ENCODE measurements at places on chromosomes 7 and 10.

- DNase-seq: no peak
Measured at GRCh38 chr10:32650246-32650655, 204.3 kb downstream of the CCDC7 start.

DNA sequence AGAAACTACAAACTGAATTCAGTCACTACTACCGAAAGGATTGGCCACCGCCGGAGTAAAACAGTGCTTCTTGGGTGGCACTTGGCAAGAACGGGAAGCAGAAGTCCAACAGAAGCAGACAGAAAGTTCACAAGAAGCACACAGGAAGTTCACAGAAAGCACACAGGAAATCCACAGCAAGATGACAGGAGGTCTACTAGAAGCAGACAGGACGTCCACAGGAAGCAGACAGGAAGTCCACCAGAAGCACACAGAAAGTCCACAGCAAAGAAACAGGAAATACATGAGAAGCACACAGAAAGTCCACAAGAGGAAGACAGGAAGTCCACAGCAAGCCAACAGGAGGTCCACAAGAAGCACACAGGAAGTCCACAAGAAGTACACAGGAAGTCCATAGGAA, 399.2 kb upstream of the AUTS2 start:
- DNase-seq: no peak

- DNase-seq: no peak
Measured at GRCh38 chr7:121954803-121955202, 81.8 kb downstream of the PTPRZ1 start.

DNA sequence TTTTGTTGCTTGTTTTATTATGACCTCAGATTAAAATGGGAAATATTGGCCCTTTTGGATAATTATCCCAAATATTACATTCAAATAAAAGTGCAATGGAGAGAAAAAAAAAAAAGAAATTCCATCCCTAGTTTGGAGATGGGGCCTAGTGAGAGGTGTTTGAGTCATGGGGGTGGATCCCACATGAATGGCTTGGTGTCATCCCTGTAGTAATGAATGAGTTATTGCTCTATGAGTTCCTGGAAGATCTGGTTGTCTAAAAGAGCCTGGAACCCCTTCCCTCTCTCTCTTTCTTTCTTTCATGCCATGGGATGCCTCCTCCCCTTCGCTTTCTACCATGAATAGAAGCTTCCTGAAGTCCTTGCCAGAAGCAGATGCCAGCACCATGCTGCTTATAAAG, 44.3 kb downstream of the MSRB2 start:
- no peak for DNase-seq

GRCh38 chr10:86281396-86281795, 85.2 kb downstream of the GRID1 start:
- no peak for DNase-seq

DNA sequence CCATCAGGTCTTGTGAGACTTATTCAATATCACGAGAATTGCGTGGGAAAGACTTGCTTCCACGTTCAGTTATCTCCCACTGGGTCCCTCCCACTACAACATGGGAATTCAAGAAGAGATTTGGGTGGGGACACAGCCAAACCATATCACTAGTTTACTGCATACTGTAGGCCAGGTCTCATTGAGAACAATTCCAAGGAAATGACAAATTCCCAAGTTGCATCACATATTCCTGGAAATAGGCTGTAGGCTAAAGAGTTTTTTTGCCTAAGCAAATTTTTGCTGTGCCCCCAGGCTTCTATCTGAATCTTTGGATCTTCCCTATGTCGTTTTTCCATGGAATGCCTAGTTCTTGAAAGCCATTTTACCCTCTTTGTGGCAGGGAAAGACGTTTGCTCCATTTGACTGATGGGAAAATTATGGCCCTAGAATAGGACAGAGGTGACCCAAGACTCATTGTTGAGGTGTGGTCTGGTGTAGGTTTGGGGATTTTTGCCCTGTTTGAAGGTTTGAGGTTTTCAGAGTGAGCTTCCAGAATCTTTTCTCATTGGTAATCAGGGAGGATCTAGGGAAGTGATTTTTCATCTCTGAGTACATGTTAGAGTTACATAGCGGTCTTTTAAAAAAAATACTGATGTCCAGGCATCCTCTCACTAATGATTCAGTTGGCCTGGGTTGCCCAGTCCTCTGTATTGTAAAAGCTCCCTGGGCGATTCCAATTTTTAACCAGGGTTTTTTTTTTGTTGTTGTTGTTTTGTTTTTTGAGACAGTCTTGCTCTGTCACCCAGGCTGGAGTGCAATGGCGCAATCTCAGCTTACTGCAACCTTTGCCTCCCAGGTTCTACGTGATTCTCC, 44.4 kb downstream of the TACR2 start:
- no peak for DNase-seq

DNA sequence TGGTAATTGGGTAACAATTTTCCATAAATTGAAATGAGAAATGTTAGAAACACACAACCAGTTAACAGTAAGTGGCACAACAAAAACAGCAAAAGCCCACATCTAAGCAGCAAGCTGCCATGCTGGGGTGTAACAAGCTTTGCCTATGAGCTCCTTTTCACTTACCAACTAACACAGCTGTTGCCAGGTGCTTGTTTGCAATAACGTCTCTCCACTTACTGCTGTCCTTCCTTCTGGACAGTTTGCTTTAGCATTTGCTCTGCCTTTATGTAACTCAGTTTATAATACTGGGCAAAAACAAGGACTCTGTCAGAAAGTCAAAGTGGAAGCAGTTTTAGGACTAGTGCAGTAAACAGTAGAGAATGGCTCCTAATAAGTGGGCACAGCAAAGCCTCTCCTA, 740.9 kb downstream of the POM121L12 start:
- DNase-seq: no peak

GRCh38 chr7:93944673-93945072, 23.1 kb downstream of the GNG11 start:
- no peak for DNase-seq

DNA sequence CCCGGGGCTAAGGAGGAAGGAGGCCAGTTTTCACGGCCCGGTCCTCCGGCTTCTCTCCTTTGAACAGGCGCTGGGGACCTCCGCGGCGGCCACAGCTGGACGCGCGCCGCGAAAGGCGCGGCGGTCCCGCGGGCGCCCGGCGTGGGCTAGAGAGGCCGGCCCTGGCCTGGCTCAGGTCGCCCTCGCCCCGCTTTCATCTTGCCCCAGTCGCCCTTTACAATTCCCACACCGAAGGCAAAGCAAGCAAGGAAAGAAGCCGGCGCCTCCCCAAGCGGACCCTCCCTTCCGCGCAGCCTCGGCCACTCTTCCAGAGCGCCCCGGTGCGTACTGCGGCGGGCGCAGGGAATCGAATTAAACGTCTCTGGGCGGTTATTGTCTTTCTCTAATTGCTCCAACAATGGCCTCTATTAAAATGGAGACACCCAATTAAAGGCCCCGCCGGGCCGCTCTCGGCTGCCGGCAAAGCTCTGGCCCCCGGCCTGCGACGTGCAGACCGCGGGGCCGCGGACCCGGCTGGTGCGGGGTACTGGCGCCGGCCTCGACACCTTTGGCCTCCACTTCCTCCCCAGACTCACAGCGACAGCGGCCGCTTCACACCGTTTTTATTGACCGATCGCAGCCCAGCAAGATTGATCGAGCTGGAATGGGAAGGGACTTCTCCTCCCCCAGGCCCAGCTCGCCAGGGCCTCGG, 4.5 kb upstream of the GATA3 start:
- peak; percentile 30 for DNase-seq

GRCh38 chr7:108972004-108972403, 402.3 kb downstream of the DNAJB9 start:
- no peak for DNase-seq

- DNase-seq: no peak
Measured at GRCh38 chr7:155398944-155399343, 59.0 kb upstream of the EN2 start.

DNA sequence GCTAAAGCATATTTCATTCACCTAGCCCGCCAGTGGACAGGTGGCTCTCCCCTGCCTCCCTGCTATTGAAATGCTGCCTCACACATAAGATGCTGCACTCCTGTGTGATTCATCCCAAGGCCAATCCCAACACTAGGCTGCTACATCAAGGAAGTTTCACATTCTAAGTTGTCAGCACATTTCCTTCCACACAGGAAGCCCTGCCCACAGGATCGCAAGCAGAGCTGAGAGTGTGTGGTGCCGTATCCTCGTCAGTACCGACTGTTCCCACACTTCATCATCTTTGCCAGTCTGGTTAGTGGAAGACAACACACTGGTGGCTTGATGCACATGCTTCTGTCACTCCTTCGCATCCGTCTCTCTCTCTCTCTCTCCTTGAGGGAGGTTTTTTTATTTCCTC, 194.3 kb upstream of the PPP2R2D start:
- no peak for DNase-seq

DNA sequence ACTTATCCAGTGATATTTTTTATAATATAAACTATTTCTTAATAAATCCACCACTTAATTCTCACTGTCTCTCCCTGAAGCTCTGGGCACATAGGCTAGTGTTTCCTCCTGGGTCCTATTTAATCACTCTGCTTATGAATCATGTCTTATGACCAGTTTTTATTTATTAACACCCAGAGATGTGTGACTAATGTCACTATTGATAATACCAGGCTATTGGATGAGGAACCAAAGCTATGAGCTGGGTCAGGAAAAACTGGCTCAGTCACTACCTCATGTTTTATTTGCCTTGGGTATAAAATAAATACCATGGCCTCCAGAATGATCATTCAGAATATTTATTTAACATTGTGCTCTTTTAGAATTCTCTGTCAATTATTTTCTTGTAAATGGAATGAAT, 5.2 kb downstream of the SEMA3E start:
- DNase-seq: no peak

DNA sequence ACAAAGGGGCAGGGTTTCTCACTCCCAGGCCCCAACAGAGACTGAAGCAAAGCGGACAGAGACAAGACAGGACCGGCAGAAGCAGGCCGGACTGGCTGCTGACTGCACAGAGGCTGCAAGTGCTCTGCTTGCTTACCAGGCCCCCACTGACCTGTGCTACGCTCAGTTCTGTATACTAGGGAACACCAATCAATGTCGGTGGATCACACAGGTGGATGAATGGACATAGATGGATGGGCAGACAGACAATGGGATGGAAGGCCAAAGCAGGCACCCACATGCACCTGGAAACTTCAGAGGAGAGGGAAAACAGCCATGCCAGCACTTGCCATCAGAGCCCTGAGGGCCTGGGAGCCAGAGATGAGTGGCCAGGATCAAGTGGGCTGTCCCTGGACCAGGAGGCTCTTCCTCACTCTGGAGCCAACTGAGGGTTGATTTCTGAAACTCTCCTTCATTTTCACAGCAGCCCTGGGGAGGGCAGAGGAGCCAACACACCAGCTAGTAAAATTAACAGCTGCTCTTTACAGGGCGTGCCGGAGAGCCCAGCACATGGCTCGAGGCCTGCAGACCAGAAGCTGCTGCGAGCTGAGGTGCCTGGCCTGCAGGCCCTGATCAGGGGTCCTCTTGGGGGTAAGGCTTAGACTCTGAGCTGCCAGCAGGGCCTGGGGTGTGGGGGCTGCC, 243.6 kb downstream of the KCNMA1 start:
- no peak for DNase-seq

DNA sequence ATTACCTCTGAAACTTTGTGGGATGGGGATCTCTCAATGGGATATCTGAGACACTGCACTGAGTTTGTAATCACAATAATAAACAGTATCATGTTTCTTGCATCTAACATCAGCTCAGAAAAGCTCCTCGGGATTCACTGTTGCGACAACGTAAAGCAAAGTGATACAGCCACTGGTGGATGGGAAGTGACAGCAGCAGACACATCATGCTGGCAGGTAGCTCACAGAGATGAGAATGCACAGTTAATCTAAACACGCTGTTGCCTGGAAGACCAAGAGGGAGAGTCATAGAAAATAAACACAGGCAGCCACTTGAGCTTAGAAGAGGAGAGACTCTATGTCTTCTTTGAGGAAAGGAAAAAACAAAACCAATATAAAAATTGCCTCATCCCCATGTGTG, 513.8 kb downstream of the MAGI2 start:
- DNase-seq: no peak
